ENCODE measurements at places on chromosomes 16 and 17.

GRCh38 chr16:81738783-81739496, 40.2 kb upstream of the PLCG2 start:
- no peak for DNase-seq

DNA sequence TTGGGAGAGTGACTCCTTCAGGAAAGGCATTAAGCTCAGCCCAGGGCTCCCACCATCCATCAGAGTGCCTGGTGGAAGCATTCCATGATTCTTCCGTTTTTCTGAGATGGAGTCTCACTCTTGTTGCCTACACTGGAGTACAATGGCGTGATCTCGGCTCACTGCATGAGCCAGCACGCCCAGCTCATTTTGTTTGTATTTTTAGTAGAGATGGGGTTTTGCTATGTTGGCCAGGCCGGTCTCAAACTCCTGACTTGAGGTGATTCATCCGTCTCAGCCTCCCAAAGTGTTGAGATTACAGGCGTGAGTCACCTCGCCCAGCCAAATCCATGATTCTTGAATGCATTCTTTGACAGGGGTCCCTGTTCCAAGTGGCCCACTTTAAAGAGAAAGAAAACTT, 23.1 kb downstream of the MIS12 start:
- no peak for DNase-seq

DNA sequence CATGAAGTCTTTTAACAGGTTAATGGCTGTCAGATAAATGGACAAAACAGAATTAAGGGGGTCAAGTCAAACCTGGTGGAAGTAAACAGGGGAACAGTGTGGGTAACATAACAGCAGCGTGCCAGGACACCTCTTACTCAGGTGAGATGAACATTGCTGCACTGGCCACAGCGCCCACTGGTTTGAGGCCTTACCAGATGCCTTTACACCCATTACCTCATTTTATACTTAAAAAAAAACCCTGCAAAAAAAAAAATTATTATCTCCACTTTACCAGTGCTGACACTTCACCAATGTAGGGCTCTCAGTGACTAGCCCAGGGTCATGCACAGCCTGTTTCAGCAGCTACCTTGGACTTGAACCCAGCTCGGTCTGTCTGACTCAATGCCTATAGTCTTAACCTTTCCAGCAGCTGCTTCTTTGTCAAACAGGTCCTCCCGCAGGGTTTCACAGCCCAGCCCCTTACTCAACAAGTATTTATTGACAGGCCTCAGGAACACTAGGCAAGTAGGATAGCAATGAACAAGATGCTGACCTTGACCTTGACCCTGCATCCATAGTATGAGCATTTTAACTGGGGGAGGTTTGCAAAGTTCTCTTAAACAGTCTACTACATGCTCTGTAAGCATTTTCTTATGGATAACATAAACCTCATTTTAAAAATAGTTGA, 30.2 kb downstream of the CMTM3 start:
- no peak for DNase-seq

- DNase-seq: no peak
Observed at GRCh38 chr17:41610965-41611640, 1.5 kb downstream of the KRT16 start.

DNA sequence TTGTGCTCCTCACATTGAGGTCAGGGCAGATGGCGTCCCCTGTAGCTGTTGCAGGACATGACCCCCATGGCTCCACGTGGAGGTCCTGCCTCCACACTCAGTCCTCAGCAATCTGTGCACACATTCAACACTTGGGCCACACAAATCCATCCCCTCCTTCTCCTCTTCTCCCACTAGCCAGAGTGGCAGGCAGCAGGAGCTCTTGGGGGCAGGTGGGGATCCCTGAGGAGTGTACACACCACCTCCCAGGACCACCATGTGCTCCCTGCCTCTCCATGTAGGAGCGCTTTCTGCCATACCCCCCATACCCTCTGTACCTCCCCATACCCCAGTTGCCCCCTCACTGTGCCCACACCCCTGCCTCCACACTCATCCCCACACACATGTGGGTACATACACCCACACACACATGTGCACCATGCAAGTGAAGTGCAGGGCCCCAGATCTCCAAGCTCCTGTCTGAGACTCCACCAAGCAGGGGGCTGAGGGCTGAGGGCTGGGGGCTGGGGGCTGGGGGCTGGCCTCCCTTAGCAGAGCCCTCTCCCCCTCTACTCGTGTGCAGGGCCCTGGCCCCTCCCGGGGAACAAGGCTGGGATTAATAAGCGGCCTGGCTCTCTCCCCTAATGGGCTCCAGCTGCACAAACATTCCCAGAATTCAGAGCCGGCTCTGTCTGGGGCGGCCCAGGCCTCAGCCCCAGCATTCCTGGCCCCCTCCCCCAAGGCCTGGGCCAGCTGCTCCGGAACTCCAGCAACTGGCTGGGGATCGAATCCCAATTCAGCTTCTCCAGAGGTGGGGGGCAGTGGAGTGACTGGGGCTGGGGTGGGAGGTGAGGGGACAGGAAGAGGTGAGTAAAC, 48.2 kb upstream of the MEIOC start:
- no peak for DNase-seq

DNA sequence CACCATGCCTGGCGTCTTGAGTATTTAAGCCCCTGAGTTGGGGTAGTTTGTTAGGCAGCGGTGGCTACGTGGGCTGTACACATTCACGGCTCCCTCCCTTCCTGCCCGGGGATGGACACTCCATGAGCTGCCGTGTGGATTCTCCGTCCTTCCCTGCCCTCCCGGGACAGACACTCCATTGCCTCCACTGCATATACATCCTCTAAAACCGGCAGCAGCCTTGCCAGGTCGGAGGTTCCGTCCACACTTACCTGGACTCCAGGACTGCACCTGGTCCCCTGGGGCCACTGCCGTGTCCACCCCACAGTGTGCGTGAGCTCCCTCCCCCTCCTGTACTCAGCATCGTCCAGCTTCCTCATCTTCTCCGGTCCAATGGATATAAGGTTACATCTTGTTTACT, 3.5 kb upstream of the SPATA2L start:
- no peak for DNase-seq

DNA sequence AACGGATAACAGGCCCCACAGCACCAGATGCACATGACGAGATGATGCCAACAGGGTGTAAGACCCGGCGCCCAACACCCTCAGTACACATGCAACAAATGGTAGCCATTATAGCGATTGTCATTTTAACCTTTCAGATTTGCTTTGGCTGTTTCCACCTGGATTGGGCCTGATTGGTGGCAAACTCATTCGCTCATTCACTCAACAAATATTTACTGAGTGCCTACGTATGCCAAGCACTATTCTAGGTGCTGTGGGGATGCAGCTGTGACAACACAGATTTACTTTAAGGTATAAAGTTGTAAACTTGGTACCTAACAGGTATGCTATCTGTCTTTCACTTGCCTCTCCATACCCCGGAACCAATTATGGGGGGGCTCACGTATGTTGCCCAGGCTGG, 66.8 kb downstream of the SRCIN1 start:
- DNase-seq: peak; percentile 81

DNA sequence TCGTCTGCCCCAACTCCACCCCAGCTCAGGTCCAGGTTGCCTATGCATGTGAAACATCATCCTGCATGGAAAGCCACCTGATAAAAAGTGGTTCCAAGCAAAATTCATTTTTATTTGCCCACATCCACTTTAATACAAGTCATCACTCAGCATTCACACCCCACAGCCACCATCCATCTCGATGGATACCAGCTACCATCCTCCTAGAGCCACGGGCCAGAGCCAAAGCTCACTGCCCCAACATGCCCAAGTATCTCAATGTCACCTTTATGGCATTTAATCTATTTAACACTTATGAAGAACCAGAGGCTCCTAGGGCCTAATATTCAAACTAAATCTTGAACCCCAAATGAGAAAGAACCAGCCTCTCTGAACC, 70.5 kb downstream of the COPRS start:
- no peak for DNase-seq

- DNase-seq: no peak
Observed at GRCh38 chr17:48198950-48199541, 91.5 kb downstream of the SNX11 start.

DNA sequence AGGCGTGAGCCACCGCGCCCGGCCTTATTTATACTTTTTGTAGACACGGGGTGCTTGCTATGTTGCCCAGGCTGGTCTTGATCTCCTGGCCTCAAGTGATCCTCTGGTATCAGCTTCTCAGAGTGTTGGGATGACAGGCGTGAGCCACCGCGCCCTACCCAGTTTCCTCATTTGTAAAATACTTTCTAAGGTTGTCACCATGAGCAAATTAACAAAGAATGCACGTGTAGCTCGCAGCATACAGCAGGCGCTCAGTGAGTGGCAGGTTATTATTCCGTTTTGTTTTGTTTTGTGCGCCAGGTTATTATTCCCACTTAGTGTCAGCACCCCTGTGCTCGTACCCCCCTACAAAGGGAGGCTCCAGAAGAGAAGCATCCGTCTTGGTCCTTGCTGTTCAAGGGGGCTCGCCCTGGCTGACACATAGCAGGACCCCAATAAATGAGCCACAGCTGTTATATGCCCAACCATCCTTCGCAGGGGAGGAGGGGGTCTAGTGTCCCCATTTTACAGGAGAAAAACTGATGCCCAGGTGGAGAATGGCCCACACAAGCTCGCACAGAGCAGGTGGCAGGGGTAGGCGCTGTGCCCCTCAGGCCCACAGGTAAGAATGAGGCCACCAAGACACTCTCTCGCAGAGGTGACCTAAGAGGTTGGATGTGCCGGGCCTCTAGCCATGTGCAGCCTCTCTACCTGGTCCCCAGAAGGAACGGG, 686 bp upstream of the MIEF2 start:
- DNase-seq: no peak

- DNase-seq: peak; percentile 69
Observed at GRCh38 chr17:69235338-69236058, 6.9 kb upstream of the ABCA10 start.

DNA sequence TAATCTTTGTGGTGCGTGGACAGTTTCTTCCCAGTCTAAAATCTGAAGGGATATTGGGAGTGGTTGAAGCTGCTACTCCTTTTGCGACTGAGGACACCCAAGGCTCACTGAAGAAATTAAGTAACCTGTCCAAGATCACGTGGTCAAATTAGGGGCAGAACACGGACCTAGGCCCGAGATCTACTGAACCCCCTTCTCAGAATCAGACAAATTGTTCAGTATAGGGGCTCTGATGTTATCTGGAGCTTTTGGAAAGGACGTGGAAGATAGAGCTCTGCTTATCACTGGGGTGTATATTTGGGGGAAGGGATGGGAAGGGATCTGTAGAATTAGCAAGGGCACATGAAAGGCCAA, 857 bp downstream of the TANGO6 start:
- DNase-seq: no peak

DNA sequence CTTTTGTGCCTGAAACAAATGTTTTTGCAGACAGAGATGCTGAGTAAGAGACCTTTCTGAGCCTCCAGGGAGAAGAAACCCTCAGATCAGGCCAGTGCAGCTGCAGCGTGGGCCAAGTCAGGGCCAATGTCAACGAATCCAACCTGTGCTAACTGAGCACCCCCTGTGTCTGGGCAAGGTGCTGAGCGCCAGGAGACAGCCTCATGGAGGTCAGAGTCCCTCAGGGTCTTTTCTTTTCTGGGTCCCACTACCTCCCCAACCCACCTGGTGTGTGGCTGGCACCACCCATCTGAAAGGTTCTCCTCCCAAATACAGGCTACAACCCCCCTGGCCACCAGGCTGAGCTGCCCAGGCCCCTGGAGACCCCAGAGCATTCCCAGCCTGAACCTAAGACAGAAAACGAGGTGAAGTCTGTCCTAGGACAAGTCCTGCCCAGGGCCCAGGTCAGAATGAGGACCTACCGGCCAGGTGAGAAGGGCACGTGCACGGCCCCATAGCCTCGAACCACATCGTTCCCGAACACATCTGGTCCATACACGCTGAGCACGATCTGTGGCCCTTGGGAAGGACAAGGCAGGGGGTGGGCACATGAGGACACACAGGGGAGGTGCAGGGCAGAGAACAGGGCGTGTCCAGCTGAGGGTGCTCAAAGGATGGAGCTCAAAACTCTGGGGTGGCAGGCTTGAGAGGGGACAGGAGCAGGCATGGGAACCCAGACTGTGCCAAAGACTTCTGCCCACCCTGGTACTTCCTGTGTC, 15.0 kb downstream of the B9D1 start:
- no peak for DNase-seq

- DNase-seq: no peak
Observed at GRCh38 chr17:80294653-80295052, 34.0 kb downstream of the RNF213 start.

DNA sequence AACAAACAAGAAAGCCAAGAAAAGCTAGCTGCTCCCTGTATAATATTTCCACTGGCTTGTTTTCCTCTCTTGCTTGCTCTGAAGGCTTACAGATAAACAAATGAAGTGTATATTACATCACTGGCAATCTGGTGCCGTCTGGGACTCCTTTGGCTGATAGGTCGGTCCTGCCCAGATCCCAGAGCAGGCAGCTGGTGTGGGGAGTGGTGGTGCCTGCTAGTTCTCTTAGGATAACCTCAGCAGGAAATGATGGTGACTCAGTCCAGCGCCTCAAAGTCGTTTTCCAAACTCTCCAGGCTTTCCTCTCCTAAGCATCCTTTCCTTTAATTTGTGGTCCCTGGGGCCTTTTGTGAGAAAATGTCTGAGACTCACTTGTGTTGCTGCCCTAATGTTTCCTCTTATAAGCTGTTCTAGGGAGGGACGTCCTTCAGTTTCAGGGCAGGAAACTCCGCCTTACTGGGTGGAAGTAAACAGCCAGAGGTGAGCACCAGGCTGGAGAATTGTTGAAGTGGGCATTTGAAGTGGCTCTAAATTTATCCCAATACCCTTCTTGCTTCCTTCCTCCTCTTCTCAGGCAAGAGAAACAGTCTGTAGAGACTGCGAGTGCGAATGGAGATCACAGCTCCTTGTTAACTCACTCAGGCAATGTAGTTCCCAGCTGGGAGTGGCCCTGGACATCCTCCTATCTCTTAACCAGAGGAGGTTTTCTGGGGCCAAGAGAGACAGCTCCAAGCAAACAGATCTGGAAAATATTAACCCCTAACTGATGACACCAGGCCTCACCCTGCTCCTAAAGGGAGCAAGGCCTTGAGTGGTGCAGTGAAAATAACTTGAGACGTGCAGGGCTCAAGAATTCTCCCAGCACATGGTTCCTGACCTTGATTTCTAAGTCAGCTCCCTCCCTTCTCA, 34.9 kb downstream of the CD300LF start:
- no peak for DNase-seq

- no peak for DNase-seq
Observed at GRCh38 chr16:7688811-7689210, 356.2 kb downstream of the RBFOX1 start.

GRCh38 chr16:1178295-1178910, 25.5 kb downstream of the CACNA1H start:
- no peak for DNase-seq

DNA sequence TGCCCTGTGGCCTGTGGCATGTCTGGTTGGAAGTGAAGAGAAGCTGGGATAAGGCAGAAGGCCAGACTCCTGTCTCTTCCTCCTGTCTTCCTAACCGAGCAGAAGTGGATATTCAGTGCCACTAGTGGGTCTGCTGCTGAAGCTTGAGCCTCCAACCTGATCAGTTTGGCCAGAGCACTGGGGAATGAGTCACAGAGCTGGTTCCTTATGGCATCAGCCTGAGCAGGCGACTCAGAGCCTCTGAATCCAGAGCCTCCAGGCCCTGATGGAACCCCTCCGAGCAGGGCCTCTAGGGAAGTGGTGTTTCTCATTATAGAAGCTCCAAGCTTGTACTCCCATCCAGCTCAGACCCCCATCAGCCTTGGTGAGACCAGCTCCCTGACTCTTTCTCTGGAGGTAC, 2.0 kb downstream of the WSCD1 start:
- DNase-seq: no peak

All from NCI-H748 treated with DMSO at 0.1 percent for 48 hours (cell line).